ENCODE measurements at places on chromosomes 1 and 21.

- no peak for DNase-seq
These were observed 4.8 kb downstream of the ETV3 start for GRCh38 chr1:157133426-157133825.

GRCh38 chr1:239817276-239817675 lies 274.4 kb upstream of the FMN2 start:
- no peak for DNase-seq

GRCh38 chr21:42845296-42845965 lies 33.9 kb downstream of the WDR4 start:
- DNase-seq, result peak; percentile 5

GRCh38 chr1:111204983-111205713 lies 4.7 kb upstream of the DENND2D start:
- DNase-seq, result no peak

DNA sequence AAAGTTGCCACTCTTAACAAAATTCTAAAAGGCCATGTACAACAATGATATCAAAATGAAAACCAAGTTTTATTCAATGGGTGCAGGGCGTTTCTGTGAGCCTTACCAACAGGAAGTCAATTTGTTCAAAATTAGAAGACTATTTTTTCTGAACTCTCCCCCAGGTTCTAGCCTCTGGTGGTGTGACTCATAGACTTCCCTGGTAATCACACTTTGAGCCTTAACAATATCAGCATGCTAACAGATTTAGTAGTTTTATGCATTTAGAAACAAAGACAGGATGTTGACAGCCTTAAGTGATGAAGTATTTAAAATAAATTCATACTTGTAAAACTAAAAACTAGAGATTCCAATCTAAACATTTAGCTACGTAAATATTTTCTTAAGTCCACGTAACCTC lies 88.4 kb downstream of the LRRC8C start:
- no peak for DNase-seq

GRCh38 chr21:21631961-21632360 lies 633.8 kb downstream of the NCAM2 start:
- no peak for DNase-seq

DNA sequence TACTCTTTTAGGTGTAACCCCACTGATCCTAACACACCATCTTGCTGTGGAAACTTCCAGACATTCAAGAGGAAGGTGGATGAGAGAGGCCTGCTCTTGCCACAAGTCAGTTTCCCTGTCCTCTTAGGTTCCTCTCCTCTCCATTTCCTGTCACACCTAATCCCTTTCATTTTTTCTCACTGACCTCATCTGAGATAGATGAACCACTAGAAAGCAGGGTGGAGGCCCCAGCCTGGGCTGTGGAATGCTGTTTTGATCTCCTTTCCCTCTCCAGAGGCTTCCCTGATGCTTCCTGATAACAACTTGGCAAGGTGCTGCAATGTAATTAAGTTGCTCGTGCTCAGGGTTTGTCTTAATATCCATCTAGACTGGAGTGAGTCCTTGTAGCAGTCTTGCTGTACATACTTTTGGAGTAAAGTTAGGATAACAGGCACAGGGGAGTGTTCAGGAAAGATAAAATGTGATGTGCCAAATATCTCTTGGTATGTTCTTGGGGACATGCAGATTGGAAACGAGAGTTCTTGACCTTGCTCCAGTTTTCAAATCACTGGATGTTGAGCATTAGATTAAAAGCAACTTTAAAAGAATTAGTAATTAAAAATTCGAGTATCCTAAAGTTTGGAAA lies 11.2 kb downstream of the LRRC42 start:
- DNase-seq, result no peak

- no peak for DNase-seq
These were observed 234.7 kb upstream of the GJB5 start for GRCh38 chr1:34520111-34520510.

DNA sequence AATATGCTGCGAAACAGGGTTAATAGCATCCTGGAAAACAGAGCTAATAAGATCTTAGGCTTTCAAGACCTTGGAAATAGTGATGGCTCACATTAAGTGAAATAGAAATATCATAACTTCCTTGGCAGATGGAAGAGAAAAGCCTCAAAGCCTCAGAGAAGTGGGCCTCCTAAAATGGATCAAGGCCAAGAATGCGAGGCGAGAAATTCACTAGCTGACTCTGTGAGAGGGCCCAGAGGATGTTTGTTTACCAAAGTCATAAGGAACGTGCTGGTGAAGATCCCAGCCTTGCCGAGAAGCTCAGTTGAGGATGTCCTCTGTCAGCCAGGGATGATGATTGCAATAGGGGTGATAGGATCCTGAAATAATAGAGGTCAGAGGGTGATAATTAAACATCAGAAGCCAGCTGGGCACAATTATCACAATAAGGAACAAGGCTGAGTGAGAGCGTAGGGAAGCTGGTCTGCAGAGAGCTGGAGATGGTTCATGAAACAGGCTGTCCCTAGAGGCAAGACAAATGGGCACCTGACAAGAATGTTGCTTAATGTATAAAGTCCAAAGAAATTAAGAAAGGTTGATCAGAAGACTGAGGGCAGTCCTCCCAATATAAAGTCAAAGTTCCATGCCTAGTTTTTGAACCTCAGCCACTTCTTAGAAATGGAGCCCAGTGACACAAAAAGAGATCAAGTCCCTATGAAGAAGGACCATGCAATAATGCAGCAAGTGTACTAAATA lies 101.7 kb upstream of the COG2 start:
- no peak for DNase-seq

DNA sequence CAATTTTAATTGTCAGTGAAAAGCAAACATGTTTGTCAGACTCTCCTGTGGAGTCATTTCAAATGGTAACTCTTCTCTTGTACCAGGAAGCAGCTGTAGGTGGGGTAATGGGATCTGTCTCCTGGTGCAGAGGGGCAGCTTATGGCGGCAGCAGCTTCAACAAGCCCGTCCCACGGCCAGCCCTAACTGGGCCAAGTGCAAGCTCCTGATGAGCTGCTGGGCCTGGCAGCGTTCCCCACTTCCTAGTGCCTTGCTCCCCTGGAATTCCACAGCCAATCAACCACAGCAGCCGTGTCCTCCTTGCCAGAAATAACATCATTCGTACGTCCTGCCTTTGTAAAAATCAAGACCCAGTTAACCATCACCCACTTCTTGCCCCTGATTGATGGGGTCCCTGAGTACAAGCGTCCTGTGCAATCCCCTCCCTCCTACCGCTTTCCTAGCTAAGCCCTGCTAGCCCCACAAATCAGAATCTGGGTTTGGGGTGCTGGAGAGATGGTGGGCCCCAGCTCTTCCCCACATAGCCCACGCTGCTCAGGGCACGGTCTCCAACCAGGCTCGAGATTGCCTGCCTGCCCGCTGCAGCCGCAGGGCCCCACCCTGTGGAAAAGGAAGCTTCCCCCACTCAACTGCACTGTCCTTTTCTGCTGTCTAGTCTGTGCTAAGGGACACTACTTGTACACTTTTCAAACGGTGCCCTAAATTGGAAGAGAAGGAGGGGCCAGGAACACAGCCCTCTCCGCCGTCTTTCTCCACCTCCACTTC lies 61.2 kb downstream of the TOR1AIP2 start:
- peak; percentile 31 for DNase-seq

DNA sequence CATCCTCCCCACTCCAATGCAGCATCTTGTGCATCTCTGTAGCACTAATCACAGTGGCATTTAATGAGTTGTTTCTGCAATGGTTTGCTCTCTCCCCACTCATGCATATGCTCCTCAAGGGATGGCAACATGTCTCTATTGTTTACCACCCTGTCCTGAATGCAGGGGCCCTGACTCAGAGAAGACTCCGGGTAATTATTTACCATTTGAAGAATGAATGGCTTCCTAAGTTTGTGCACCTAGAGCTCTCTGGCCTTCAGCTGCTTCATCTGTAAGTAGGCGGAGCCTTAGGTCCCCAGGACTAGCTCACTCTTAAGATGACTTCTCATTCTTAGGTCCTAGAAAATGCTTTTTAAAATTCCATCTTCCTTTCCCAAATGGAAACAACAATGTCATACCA lies 63.7 kb upstream of the IGSF21 start:
- no peak for DNase-seq

DNA sequence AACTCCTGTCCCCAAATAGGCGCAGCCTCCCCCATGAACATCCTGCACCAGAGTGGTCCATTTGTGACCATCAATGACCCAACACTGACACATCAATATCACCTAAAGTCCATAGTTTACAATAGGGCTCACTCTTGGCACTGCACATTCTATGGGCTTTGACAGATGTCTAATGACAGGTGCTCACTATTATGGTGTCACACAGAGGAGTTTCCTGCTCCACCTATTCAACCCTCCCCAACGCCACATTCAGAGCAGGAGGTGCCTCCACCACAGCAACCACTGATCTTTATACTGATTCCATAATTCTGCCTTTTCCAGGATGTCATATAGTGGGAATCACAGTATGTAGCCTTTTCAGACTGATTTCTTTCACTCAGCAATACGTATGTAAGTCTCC lies 24.2 kb downstream of the GNG4 start:
- no peak for DNase-seq

GRCh38 chr21:38488640-38489270 lies 9.5 kb downstream of the ERG start:
- no peak for DNase-seq

DNA sequence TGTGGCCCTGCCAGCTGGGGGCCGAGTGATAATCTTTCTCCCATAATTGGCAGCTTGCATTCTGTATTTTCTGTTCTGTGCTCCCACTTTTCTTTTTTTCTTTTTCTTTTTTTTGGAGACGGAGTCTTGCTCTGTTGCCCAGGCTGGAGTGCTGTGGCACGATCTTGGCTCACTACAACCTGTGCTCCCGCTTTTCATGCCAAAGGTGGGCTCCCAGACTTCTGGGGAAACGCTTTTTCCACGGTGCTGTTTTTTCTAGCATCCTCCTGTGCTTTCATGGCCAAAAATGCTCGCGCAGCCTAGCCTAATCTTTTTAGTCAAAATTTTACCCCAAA lies 585 bp upstream of the AHCTF1 start:
- DNase-seq, result peak; percentile 22

DNA sequence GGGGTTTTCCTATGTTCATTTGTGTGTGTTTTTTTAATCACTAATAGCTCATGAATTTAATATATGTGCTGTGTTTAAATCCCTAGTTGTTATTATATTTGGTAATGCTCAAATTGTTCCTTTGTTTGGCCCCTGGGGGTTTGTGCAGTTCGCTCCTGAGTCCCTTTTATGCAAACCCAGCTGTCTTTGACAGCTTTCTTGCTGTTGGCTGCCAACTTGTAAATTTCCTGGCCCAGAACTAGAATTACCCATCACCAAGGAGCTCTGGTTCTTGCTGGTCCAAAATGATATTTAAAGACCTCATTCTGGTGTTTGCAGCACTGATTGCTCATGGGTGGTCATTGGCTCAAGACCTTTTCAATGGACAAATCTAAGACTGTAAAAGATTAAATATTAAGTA lies 39.6 kb upstream of the PGBD5 start:
- DNase-seq, result no peak

GRCh38 chr1:248892590-248892989 lies 13.4 kb upstream of the PGBD2 start:
- no peak for DNase-seq

GRCh38 chr1:46001081-46001785 lies 131.2 kb downstream of the PIK3R3 start:
- DNase-seq, result no peak

Data from SK-N-SH (cell line).